Fibroblast of skin of left biceps (primary cell): ENCODE measurements at places on chromosomes 13 and 19.
A peak's percentile ranks its signal among the peaks of the same experiment; 100 is the strongest.

GRCh38 chr19:45087531-45087930 lies 5.4 kb upstream of the PPP1R37 start:
- no peak for DNase-seq

- no peak for DNase-seq
These were observed 32.2 kb downstream of the SLC10A2 start for GRCh38 chr13:103033999-103034398.

DNA sequence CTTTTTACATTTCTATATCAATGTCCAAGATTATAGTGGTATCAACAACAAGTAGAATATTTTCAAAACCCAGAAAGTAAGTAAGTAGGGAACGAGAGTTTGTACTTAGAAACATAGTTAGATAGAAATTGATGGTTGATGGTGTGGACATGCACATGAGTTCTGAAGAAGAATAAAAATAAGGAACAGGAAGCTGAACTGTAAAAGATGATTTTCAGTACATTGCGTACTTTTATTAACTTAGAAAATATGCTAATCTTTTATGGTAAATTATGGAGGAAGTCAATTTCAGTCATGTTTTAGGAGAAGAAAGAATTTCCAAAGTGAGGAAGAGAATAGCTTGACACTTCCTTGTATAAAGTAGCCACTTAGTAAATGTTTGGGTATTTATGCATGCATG lies 12.3 kb upstream of the GPR18 start:
- DNase-seq = no peak

DNA sequence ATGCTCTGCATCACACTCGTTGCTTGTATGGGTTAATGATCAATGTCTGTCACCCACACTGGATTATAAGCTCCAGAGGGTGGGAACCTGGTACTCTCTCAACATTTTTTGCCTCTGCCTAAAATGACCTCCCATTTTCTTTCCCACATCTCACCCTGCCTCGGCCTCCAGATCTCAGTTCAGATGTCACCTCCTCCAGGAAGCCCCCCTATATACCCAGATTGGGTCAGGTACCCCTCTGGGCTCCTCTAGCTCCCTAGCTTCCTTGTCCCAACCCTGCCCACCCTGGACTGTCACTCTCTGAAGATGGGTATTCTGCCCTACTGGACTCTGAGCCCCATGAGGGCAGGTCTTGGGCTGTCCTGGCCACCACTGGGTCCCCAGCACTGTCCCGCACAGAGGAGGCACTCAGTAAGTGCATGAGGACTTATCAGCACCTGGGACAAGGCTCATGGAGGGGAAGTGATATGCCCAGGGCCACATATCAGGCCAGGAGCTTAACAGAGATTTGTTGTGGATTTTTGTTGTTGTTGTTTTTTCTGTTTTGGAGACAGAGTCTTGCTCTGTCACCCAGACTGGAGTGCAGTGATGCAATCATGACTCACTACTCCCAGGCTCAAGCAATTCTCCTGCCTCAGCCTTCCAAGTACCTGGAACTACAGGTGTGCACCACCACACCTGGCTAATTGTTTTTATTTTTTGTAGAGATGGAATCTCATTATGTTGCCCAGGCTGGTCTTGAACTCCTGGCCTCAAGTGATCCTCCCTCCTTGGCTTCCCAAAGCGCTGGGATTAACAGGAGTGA lies 23.8 kb downstream of the PRKD2 start:
- DNase-seq = no peak

GRCh38 chr13:80009760-80010159 lies 331.2 kb downstream of the SPRY2 start:
- DNase-seq = no peak

GRCh38 chr19:15292847-15293582 lies 39.3 kb downstream of the BRD4 start:
- no peak for DNase-seq

DNA sequence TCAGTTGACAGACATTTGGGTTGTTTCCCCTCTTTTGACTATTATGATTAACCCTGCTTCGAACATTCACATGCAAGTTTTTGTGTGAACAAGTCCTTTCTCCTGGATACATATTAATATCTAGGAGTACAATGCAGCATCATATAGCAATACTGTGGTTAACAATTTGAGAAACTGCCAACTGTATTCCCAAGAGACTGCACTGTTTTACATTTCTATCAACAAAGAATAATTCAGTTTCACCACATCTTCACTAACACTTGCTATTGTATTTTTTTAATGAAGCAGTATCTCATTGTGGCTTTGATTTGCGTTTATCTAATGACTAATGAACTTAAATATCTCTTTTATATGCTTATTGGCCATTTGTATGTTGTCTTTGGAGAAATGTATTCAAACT lies 184.6 kb upstream of the NBEA start:
- DNase-seq = peak; percentile 21

DNA sequence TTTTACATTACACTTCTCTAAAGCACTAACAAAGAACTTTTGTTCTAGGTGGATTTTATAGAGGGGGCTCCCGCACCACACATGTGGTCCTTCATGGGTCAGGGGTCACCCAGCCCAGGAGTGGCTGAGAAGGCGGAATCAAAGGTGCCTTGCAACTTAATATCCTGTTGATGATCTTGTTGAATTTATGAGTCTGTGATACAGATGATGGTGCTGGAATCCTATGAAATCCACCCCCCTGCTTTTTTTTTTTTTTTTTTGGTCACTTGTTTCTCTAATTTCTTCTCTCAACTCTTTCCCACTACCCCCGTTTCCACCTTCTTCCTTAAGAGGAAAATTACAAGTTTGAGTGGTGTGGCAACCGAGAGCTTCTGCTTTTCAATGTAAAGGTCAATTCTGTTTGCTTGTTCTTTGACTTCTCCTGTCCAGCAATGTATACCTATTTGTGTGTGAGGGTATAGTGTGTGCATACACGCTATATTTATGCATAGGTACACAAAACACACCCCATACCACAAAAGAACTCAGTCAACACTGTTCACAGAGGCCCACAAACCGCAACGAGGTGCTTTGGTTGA lies 4.2 kb upstream of the ZIC2 start:
- DNase-seq = no peak

DNA sequence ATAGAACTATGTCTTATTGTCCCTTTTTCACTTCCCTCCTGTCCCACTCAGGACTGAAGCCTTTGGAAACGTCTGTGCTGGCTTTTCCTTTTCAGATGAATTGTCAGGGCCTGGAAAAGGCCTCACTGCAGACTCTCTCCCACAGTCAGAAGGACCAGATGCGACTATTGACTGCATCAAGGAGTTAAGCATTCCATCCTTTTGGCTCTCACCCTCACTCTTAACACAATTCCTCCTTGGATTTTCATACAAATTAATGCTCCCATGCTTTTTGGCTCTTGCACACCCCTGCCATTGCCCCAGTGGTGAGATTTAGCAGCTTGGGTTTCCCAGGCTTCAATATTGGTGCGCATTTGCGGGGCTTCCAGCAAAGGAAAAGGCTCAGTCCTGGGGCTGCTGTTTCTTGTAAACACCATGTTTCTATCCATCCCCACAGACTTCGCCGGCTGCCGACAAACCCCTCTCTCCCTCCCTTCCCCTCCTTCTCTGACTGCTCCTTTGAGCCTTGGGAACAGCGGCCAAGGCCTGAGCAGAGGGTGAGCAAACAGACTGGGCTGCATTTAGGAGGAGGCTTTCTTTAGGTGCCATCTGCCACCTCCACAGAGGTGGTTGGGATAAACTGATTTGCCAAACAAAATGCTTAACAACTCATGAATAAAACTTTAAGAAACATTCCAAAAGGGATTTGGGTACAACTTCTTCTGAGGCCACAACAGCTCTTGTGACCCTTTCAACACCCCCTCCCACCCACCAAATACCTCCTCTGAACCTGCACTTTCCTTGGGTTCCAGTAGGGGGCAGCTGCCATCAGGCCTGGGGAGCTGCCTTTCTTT lies 48.6 kb upstream of the PCDH8 start:
- no peak for DNase-seq

DNA sequence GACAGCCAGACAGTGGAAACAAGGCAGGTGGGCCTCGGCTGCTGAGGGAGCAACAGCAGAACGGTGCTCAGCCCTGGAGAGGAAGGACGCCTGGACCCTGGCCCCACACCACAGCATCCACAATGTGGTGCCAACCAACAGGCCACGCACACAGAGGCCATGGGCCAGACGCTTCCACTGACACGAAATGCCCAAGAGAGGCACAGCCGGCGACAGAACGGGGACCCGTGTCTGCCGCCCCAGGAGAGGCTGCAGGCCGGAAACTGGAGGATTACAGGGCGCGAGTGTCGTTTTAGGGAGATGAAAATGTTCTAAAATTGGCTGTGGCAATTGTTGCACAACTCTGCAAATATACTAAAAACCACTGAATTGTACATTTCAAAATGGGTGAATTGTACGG lies 69.7 kb downstream of the RASA3 start:
- DNase-seq = no peak

- no peak for DNase-seq
These were observed 155.7 kb downstream of the SLC7A1 start for GRCh38 chr13:29439601-29440388.

GRCh38 chr19:33022472-33023116 lies 42.1 kb downstream of the RHPN2 start:
- no peak for DNase-seq

- DNase-seq = no peak
These were observed 6.9 kb downstream of the COMP start for GRCh38 chr19:18783958-18784785.

DNA sequence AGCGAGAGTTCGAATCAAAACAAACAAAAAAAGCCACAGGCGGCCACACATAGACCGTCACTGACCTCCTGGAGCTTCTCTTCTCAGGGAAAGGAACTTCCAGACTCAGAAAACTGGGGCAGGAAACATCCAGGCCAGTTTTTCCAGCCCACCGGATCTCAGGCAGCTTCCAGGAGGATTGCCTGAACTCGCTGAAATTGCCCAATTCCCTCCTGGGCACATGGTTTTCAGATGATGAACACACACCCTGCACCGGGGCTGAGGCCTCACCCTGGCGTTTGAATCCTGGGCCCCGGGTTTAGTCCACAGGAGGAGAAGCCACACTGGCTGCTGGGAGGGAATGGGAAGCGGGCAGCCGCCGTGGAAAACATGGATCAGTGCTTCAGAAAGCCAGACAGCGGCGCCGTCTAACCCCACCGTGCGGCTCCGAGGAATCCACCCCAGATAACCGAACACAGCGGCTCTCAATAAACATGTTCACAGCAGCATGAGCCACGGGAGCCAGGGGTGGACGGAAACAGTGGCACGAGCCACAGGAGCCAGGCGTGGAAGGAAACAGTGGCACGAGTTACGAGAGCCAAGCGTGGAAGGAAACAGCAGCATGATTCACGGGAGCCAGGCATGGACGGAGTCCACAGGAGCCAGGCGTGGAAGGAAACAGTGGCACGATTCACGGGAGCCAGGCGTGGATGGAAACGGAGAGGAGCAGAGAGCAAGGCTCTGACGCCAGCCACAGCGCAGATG lies 18.2 kb upstream of the PTBP1 start:
- peak; percentile 82 for DNase-seq
